ENCODE measurements at places on chromosomes 7 and 10. TPM values are rescaled to one million over a fixed set of nuclear protein-coding genes. Genes with fewer than 3 reads are reported as not detected.

The CCDC7 gene
- 12.7 TPM for total RNA-seq

The NKX1-2 gene
- total RNA-seq = not detected

GRCh38 chr7:149573519-149573918 lies 75.9 kb upstream of the ZNF746 start:
- DNase-seq = no peak

The NKX2-3 gene
- total RNA-seq = not detected

DNA sequence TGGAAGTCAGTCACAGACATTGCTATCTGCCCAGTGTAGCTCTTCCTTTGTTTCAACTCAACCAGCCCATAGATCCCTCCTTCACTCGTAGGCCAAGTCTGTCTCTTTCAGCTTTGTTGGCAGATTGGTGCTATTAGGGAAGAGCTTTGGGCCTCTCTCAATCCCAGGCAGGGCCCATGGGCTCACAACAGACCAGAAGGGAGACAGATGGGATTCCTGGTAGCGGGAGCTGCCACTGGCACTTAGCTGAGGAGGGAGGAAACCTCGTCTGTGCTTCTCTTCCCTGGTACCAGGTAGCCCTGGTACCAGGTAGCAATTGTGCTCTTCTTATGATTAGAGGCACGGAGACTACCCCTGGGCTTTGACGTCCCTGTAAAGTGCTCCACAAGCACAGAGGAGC lies 592.0 kb downstream of the TYW1 start:
- DNase-seq = no peak

GRCh38 chr10:71761541-71762113 lies 11.7 kb downstream of the VSIR start:
- DNase-seq = no peak

DNA sequence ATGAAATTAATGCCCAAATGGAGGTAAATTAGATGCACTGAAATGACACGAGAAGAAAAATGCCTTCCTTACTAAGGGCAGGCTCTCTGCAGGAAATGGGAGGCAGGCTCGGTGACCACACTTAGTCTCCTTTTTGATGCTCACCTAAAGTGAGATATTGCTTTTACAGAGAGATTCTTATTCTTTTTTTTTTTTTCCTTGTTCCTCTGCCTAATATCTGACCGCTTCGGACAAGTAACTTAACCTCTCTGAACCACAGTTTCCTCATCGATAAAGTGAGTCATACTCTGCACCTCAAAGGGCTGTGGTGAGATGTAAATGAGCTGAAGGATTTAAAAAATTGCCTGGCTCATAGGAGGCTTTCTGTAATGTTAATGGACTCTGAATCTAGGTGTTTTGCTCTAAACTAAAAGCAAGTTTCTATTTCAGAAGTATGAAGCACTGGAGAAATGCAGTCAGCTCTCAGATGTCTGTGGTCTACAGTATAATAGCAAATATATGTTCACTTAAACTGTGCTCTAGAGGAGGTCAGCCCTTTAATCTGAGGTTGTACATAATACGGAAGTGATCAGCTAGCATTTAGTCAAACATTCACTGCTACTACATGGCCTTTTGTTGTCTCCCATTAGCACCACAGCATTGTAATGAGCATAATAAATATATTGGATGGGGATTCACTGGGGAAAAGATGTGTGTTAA lies 23.2 kb downstream of the NKX2-3 start:
- DNase-seq = no peak

The C10orf67 gene
- not detected for total RNA-seq

DNA sequence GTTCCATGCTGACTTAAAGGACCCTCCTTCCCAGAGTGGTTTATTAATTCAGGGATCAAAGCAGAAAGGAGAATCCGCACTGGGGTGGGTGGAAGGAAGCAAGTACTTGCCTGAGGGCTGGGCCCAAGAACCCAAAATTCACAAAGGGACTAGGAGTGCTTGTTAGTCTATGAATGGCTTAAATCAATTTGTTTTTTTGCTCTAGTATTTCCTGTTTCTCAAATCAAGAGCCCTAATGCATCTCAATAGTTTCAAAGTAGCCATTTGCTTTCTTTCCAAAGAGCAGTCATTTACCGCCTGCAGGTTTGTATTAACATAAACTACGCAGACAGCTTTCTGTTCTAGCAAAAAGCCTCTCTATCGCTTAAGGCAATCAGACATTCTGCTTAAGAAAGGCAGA lies 44.2 kb upstream of the SLC35G1 start:
- DNase-seq = no peak

The HGF gene
- total RNA-seq = not detected

The NCOA4 gene
- total RNA-seq = 104 TPM

DNA sequence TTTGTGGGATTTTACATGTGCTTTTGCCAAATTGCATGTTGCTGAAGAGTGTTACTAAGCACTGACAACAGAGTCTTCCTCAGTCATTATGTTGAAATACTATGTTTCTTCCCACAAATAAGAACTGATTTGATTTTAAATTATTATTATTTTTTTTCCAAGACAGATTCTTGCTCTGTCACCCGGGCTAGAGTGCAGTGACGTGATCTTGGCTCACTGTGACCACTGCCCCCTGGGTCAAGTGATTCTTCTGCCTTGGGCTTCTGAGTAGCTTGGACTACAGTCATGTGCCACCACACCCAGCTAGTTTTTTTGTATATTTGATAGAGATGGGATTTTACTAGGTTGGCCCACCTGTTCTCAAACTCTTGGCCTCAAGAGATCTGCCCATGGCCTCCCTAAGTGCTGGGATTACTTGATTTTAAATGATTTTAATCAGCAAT lies 42.3 kb downstream of the MINPP1 start:
- DNase-seq = no peak

- no peak for DNase-seq
Observed at GRCh38 chr10:104119996-104120395, 2.0 kb upstream of the SFR1 start.

The HMX3 gene
- not detected for total RNA-seq

The POMZP3 gene
- total RNA-seq = 20.4 TPM

DNA sequence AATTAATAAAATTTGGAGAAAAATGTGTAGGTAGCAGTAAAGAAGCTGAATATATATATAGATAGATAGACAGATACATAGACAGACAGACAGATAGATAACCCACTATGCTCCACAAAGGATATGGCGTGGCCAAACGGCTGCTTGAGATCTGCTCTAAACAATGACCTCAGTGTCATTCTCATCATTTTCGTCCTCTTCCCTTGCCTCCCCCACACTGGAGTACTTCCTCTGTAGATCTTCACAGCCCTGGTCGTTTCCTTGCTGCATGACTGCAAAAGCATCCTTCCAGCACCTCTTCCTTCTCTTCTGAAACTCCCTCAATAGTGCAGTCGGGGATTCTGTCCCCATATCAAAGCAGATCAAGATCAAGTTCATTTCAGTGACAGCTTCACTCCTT lies 35.6 kb upstream of the ATP6V0A4 start:
- DNase-seq = no peak

GRCh38 chr7:37645282-37646050 lies 38.1 kb upstream of the GPR141 start:
- no peak for DNase-seq

DNA sequence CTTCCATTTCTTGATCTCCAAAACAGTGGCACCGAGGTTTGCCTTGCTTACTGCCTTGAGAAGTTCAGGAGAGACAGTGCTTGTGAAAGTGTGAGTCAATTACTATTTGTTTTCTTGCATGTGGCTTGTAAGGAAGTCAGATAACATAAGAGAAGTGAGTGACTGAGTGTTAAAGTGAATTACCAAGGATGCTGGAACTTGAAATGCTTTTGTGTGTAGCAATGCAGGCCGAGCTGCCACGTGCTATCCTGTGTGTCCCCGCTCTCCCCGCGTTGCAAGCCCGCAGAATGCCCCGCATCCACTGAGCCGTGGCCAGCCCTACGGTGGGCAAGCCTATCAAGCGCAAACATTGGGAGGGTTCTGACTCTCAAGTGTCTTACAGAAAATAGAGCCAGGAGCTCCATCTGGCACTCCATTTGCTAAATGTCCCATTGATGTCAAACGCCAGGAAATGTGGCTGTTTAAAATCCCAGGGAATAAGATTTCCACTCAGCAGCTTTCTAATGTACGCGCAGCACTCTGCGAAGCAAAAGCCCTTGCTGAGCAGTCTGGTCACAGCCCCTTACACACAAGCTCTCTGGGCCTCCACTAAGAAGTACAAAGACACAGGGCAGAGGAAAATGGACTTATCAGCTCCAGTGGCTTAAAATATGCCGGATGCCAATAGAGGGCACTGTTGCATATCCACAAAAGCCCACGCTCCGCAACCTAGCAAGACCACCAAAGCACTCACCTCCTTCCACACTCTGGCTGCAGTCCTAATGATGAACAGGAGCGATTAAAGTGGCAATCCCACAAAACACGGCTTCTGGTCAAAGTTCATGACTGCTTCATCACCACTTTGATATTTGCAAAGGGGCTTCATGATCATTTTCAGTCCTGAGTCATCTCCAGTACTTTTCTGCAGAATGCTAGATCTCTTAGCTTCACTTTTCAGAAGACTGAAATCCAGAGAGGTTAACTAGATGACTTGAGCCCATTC lies 158.0 kb upstream of the ITGB1 start:
- peak; percentile 56 for DNase-seq

The ATG9B gene
- total RNA-seq = 8.6 TPM

The TMEM178B gene
- 1.7 TPM for total RNA-seq

The NCF1 gene
- 1.5 TPM for total RNA-seq

The CALHM3 gene
- 0.48 TPM for total RNA-seq

DNA sequence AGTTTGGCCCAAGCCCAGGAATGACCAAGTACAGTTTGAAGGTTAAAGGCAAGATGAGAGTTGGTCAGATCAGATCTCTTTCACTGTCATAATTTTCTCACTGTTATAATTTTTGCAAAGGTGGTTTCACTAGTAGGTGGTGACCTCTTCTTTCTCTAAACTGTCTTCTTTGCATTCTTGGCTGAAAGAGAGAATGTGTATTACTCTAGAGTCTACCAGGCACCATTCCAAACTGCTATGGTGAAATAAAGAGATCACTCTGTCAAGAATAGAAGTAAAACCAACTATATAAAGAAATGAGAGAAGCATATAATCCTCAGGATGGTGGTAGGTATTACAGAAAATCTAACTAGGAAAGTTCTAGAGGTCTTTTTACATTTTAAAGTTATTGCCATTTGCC lies 72.7 kb downstream of the DYNC1I1 start:
- DNase-seq = no peak

The ZNF777 gene
- 11.8 TPM for total RNA-seq

DNA sequence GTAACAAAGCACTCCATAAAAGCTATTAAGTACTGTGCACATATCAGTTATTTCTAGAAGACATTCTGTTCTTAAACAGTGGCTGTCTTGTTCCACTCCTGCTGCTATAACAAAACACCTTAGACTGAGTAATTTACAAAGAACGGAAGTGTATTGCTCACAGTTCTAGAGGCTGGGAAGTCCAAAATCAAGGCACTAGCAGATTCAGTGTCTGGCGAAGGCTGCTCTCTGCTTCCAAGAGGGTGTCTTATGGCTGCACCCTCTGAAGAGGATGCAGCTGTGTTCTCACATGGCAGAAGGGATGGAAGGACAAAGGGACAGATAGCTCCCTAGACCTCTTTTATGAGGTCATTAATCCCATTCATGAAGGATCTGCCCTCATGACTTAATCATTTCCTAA lies 424.2 kb upstream of the ZMIZ1 start:
- no peak for DNase-seq

DNA sequence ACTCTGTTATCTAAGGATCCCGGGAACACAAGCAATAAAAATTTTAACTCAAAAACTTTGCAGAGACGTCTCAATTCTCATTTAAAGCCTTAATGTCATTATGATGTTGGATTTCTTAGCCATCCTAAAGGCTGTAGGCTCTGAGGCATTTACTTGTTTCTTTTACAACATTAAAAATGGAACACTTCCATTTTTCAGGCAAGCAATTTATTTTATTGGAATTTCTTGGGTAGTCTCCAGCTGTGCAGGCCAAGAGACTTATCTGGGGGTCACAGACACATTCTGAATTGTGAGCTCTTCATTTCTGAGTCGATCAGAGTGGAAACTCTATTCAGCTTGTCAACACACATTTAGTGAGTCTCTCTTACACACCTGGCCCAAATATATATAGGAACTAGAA lies 48.0 kb upstream of the KIF5B start:
- no peak for DNase-seq

The FGL2 gene
- total RNA-seq = 4.2 TPM

The SLIT1 gene
- total RNA-seq = 0.35 TPM

- DNase-seq = no peak
Observed at GRCh38 chr10:92857904-92858514, 9.7 kb downstream of the EXOC6 start.

- no peak for DNase-seq
Observed at GRCh38 chr7:143374561-143374960, 6.6 kb upstream of the ZYX start.

The ICA1 gene
- total RNA-seq = 2.2 TPM

GRCh38 chr7:32871624-32872371 lies 19.8 kb downstream of the KBTBD2 start:
- DNase-seq = no peak

The PCLO gene
- total RNA-seq = not detected

DNA sequence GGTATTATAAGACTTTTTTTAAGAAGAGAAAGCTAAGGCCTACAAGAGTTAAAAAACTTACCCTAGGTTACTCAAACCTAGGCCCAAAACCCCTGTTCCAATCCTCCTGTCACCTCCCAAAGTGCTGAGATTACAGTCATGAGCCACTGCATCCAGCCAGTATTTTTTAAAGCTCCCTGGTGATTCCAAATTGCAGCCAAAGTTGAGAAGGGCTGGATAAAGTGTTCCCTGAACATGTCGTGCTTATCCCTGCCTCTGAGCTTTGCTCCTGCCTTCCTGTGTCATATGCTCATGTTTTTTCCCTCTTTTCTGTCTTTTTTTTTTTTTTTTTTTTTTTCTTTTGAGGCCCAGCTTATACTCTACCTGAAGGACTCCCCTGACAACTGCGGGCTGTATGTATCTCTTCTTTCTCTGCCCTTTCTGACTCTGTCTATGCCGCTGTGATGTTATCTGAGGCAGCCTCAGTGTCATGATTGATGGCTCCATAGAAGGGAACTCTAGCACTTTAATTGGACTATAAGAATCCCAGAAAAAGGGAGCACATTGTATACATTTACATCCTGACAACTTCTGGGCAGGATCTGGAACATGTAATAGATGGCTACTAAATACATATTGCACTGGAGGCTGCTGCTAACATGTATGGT lies 8.0 kb downstream of the AKR1B10 start:
- no peak for DNase-seq

DNA sequence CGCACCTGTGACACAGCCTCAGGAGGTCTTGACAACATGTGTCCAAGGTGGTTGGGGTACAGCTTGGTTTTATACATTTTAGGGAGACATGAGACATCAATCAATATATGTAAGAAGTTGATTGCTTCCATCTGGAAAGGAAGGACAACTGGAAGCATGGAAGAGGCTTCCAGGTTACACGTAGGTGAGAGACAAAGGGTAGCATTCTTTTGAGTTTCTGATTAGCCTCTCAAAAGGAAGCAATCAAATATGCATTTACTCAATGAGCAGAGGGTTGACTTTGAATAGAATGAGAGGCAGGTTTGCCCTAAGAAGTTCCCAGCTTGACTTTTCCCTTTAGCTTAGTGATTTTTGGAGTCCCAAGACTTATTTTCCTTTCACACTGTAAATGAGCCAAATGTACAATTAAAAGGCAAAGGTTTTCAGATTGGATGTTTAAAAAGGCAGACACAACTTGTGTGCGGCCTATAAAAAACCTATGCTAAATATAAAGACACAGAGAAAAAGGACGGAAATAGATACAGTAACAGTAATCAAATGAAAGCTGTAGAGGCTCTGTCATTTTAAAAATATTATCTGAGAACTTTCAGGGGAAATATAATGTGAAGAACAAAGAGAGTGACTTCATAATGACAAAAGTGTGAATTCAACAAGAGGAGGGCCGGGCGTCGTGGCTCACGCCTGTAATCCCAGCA lies 65.7 kb upstream of the LANCL2 start:
- DNase-seq = no peak

All from activated CD4-positive, alpha-beta memory T cell treated with anti-CD3 and anti-CD28 coated beads, Interleukin-2, amount 10 ng/mL, durations not matched to agents 7 days and 5 days (primary cell).